ENCODE measurements at places on chromosomes 4 and X. TPM values are rescaled to one million over a fixed set of nuclear protein-coding genes. Genes with fewer than 3 reads are reported as not detected.

Gene RRH
- not detected for total RNA-seq

Gene FAM9C
- 0.35 TPM for total RNA-seq

Gene TDO2
- total RNA-seq = not detected

Gene FAM236A
- not detected for total RNA-seq

DNA sequence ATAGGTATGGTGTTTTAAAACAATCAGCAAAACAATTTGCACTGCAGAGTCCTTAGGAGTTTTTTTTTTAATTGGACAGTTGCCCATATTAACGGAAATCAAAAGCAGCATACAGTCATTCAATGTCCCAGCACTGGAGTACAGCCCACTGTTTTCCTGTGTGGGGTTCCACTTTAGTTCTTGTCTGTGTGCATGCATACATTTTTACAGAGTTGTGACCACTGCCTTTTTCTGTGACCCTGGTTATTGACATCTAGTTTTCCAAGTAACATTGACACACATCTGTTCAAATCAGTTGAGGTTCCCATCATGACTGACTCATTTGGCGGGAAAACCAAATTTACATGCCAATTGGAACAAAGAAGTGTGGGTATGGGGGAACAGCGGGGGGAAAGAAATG is 83.3 kb downstream of the HPRT1 start:
- no peak for DNase-seq

GRCh38 chr4:53674903-53675302 is 83.6 kb upstream of the LNX1 start:
- DNase-seq = no peak

DNA sequence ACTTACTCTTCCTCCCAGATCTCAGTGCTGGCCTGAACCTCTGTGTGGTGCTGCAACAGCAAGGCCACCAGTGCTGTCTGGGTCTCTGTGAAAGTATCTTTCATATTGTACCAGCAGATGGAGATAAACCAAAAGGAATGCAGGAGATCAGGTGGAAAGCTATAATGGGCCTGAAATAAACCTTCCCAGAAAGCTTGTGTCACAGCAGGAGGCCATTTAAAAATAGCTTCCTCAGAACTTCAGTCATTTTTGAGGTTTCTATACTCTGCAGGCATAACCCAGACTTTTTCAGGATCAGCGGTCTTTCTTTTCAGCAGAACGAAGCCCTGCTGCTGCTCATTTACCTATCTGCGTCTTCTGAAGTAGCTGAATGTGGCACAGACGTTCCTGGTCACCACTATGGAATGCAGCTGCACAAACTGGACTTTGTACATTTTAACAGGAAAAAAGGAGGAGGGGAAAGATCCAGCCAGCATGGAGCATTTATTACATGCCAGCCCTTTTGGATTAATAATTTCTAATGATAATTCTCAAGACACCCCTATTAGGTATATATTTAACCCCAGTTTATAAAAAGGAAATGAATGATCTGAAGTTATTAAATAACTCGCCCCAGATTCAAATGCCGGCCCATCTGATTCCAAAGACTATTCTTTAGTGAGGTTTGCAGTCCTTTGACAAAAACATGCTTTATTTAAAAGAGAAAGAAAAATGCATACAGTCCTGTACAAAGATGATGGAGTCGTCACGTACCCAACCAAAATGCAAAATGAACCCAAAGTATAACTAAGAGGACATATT is 119.7 kb downstream of the NFKB1 start:
- no peak for DNase-seq

DNA sequence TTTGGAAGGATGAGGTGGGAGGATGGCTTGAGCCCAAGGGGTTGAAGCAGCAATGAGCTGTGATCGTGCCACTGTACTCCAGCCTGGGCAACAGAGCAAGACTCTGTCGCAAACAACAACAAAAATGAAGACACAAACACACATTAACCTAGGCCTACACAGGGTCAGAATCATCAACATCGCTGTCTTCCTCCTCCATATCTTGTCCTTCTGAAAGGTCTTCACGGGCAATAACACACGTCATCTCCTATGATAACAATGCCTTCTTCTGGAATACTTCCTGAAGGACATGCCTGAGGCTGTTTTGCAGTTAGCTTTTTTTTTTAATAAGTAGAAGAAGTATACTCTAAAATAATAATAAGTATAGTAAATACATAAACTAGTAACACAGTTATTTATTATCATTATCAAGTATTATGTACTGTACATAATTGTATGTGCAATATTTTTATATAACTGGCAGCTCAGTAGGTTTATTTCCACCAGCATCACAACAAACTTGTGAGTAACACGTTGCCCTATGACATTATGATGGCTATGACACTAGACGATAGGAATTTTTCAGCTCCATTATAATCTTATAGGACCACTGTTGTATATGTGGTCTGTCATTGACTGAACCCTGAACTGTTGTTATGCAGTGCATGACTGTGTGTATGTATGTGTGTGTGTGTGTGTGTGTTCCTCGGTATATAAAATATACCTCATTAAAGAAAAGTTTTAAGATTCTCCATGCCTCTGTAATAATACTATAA is 69.2 kb upstream of the MAML3 start:
- DNase-seq = no peak

DNA sequence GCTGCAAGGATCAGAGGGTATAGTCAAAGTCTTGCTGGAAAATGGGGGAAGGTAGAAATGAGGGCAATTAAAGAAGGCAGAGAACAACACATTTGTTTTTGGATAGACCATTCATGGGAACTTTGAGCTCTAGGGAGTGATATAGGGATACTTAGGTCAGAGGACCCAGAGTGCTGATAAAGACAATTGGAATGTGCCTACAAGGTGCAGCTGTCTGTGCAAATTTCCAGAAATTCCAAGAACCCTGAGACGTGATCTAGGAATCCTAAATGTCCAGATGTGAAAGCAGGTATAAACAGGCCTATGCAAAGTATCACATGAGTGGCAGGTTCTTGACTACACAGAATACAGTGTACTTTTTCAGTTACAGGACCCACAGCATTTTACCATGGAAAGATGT is 24.2 kb downstream of the FNIP2 start:
- no peak for DNase-seq

Data from Right ventricle myocardium superior (tissue), 1 donor.